ENCODE measurements at places on chromosomes 3 and 15.

GRCh38 chr15:72098040-72098439 is 19.9 kb downstream of the MYO9A start:
- DNase-seq = no peak

DNA sequence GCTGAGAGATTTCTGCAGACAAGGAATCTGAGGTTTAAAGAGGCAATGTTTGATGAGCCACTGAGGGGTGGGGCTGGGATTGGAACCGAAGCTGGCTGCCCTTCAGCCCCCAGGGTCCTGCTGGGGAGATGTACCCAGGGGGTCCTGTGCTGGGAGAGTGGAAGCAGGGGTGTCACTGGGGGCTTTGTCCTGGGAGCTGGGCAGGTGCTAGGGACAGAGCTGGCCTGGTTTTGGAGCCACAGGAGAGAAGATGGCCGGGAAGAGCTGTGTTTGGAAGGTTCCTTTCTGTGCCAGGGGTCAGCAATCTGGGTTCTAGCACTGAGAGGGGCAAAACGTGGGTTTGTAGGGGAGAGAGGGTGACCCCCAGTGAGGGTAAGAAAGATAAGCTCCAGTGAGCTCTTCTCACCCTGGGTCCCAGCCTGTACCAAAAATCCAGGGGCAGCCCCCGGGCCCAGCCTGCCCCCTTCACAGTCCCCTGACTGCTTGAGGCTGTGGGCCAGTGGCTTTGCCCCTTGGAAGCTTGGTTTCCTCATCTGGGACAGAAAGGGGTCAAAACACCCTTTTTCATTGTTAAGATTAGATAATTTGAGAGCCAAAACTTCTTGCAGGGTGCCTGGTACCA is 69.6 kb downstream of the SMAD3 start:
- DNase-seq = no peak

DNA sequence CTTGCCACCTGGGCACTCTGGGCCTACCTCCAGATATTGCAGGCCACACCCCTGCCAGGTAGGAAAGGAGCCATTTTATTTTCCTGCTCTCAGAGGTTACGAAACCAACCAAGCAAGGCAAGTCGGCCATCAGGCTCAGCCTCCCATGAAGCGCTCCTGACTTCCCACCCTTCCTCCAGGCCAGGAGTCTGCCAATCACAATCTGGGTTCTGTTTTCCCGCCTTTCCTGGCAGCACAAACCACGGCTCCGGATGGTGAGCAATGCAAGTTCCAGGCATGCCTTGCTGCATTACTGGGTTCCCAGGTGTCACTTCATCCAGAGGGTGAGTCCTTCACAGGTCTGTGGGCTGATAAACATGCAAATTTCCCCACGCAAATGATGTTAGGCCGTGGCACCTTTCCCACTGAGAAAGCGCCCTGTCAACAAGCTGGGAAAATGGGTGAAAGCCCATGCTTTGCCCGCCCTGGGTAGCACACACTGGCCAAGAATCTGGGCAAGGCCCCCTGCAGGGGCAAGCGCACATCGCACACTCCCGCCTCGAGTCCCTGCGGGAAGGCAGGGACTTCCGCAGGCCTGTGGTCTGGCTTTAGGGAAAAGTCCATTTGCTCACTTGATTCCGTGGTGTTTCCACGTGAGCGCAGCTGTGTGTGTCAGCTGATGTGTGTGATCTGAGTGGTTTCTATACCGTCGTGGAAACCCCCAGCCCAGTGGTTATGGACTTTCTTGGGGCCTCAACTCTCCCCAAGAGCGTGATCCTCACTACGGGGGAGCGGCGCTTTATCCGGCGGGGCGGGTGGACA is 61.6 kb upstream of the RYK start:
- DNase-seq = no peak

GRCh38 chr15:100279446-100279845 is 62.3 kb downstream of the ADAMTS17 start:
- DNase-seq = no peak

DNA sequence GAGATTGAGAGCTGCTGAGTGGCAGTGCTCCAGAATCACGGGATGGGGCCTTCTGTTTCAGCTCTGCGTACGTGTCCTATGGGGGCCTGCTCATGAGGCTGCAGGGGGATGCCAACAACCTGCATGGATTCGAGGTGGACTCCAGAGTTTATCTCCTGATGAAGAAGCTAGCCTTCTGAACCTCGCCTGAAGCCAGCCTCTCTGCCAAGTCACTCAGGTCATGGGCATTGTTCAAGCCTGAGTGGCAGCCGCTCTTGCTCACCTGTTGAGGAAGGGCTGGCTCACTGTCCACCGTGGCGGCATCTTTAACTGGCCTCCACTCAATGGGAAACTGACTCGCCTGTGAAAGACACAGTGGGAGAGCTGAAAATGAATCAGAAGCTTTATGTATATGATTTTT is 6.6 kb downstream of the POLR2H start:
- no peak for DNase-seq

DNA sequence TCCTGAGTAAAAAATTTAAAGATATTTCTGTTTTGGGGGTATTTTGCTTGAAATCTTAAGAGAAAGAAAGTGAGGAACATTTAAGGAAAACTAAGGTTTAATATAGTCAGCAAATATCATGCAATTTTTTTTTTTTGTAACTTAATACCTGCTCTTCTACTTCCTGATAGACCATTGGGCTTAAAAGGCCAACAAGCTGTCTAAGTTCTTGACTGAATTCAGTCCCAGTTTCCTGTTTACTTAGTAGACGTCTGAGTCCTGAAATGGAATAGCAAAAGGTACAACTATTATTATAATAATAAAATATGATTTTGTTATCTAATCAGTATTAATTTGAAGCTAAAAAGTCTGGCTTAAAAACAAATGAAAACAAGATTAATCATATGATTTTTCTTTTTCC is 37.9 kb downstream of the IQCB1 start:
- no peak for DNase-seq

- DNase-seq = no peak
Measured at GRCh38 chr3:155244216-155244615, 49.3 kb downstream of the STRIT1 start.

- peak; percentile 53 for DNase-seq
Measured at GRCh38 chr3:58353722-58354553, 21.2 kb downstream of the PXK start.

GRCh38 chr3:127723011-127723567 is 50.3 kb downstream of the ABTB1 start:
- no peak for DNase-seq

Data from activated naive CD4-positive, alpha-beta T cell treated with anti-CD3 and anti-CD28 coated beads for 36 hours (primary cell).